ENCODE measurements at places on chromosomes 7 and 10.

- no peak for DNase-seq
Measured at GRCh38 chr10:72642318-72642717, 16.4 kb upstream of the MICU1 start.

DNA sequence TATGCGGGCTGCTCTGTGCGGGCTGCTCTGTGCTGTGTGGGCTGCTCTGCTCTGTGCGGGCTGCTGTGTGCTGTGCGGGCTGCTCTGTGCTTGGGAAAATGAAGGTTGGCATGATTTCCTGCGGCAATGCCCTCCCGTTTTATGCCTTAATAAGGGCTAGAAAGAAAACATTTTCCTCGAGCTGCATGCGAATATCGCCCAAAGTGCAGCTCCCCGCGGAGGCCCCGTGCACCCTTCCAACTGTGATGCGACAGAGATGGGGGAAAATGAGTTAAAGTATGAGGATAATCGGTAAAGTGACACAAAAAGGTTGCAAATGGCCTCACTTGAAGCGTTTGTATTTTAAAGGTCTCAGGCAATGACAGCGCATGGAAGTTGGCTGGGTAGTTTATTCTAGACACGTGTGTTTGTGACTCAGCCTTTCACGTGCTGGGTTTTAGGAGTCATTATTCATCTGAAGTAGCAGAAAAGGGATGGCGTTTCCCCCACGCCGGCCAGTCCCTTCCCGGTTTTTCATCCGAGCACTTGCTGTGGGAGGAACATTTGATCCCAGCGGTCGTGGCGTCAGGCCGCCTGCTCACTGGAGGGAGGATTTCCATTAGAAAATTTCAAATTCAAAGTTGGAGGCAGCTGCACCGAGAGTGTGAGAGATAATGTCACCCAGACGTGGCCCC, 220.7 kb downstream of the ADARB2 start:
- no peak for DNase-seq

GRCh38 chr7:142018154-142018553, 22.5 kb downstream of the MGAM start:
- DNase-seq, result no peak

- no peak for DNase-seq
Measured at GRCh38 chr10:107409522-107409921, 245.0 kb upstream of the SORCS1 start.

DNA sequence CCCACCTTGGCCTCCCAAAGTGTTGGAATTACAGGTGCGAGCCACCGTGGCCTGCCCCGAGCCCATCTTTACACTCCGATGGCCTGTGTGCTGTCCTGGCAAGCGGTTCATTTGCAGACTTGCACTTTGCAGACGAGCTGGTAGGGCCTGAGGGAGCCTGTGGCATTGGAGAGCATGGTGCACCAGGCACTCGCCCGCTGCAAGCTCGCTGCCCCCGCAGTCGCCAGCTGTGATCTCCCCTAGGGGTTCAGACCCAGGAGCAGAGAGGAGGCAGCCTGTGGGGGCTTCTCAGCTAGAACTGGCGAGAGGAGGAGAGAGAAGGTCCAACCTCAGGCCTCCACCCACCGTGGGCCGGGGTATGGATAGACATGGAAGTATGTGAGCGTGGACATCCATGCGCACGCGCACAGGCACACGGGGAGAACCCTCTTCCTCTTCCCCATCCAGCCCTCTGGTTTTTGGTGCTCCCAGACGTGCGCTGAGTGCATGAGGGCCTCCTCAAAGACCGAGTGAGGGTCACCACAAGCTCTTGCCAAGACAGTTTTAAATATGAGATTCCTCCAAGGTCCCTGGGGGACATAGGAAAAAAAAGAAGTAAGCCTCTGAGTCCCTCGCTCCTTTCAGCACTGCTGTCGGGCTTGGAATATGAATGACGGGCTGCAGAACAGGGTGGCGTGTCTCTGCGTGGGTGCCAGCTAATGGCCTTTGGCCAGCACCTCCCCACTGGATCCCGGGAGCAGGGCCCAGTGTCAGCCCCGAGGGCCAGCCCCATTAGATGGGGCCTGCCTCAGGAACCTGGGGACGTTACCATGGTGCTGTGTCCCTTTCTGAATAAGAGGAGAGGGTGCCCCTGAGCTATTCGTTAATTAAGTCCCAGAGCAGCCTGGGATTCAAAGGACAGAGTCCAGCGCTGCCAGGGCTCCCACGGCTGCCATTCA, 15.1 kb upstream of the TTYH3 start:
- DNase-seq, result no peak
